ENCODE measurements at places on chromosomes 1 and 21. TPM values are rescaled to one million over a fixed set of nuclear protein-coding genes. Genes with fewer than 3 reads are reported as not detected.

Gene FCAMR
- not detected for total RNA-seq

Gene VASH2
- total RNA-seq, result 2.8 TPM

Gene TNNI3K
- total RNA-seq, result not detected

Gene SUSD4
- total RNA-seq, result 3.3 TPM

Gene MFAP2
- total RNA-seq, result 21.7 TPM

Gene SH2D2A
- total RNA-seq, result 8.4 TPM

Gene SLAMF9
- not detected for total RNA-seq

Gene KRTAP10-7
- not detected for total RNA-seq

Gene TRAF3IP3
- total RNA-seq, result 58.7 TPM

Measured in upper lobe of left lung (tissue), 6 donors.